ENCODE measurements at places on chromosomes 13 and 19.

DNA sequence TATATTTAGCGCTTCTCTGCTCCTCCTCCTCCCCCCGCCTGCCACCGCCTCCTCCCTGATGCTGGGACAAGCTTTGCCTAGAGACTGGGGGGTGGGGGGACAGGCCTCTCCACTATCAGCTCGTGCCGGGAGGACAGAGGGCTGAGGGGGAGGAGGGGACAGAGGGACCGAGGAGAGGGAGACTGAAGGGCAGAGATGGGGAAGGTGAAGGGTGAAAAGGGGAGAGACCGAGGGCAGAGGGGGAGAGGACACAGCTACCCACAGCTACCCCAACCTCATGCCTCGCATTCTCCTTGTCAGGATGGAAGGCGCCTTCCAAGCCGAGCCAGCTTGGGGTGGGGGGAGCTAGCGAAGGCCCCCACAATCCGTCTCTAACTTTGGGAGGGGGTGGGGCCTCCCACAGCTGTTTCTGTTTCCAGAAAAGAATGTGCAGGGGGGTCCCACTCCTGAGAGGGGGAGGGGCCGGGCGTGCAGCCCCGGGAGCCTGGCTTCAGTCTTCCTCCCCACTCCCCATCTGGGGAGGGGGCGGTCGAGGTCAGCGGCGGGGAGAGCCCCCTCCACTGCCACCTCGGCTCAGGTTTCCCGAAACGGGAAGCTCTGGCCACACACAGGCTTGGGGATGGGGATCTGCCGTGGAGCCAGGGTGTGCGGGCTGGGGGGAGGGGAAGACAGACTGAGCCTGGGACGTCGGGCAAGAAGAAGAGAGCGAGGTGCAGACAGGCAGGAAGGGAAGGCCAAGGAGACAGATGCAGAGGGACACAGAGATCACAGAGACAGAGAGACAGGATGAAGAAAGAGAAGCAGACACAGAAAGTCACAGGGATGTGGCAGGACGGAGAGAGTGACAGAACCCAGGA lies 1.6 kb downstream of the DACT3 start:
- no peak for DNase-seq

DNA sequence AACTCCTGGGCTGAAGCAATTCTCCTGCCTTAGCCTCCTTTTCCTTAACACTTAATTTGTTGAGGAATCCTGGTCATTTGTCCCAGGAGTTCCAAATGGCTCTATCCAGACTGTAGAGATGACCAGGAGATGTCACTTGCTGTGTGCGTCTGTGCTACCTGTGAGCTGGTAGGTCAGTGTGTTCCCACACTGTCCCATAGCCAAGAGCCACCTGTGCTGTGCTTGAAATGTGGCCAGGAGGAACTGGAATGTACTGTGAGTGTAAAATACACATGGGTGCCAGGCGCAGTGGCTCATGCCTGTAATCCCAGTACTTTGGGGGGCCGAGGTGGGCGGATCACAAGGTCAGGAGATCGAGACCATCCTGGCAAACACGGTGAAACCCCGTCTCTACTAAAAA lies 29.4 kb upstream of the KDM4B start:
- no peak for DNase-seq

- DNase-seq = no peak
Observed at GRCh38 chr13:32044446-32044845, 12.9 kb downstream of the FRY start.

DNA sequence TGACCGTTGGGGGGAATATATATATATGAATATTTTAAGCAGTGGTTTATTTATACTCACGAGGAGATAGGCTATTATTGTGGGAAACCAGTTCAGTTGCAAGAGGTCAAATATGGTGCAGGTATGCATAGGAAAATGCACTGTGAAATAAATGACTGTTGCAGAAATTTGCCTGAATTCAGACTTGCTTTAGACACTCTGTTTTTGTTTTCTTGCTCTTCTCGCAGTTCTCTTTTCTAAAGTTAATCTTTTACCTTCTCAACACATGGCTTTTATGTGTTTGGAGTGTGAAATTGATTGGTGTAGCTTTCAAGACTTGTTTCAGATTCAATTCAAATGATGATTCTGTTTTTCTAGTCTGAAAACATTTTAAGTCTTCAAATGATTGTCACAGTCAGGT lies 109.7 kb downstream of the LRCH1 start:
- no peak for DNase-seq

GRCh38 chr13:40271931-40272775 lies 394.3 kb downstream of the FOXO1 start:
- DNase-seq = no peak

GRCh38 chr19:45450012-45450333 lies 17.8 kb upstream of the FOSB start:
- DNase-seq = no peak

DNA sequence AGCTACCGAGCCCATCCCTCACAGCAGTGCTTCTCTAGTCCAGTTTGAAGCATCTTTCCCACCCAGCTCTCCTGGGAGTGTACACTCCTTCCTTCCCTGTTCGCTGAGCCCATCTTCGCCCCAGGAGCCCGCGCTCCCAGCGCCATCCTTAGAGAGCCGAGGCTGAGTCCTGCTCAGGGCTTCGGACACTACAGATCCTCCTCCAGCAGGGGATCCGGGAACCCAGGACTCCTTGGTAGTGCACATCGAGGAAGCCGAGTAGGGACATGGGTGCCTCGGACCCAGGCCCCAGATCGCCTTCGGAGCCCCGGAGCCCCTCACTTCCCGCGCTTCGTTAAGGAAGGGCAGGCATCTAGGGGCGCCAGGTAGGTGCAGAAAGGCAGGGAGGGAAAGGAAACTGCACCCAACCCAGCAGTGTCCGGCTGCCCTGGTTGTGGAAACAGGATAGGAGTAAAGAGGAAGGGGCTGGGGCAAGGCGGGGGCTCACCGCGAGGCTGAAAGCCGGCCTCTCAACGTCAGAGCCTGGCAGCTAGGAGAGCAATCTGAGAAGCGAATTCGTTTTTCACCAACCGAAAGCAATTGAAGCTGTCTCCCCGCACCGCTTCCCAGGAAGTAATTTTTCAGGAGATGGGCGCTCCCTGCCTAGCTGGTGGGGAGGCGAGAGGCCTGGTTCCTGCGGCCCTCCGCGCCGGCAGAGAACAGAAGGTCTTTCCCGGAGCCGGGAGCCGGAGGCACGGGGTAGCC lies 1.0 kb downstream of the PDX1 start:
- DNase-seq = no peak

- DNase-seq = no peak
Observed at GRCh38 chr19:31943191-31943661, 402.2 kb upstream of the ZNF507 start.

DNA sequence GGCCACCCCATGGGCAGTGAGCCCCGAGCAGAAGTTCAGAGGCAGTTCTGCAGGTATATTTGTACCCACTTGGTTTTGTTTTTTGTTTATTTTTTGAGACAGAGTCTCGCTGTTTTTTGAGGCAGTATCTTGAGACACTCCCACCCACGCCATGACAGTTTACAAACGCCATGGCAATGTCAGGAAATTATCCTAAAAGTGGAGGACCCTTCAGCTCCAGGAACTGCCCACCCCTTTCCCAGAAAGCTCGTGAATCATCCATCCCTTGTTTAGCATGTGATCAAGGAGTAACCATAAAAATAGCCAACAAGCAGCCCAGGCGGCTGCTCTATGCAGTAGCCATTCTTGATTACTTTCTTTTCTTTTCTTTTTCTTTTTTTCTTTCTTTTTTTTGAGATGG lies 41.0 kb downstream of the CELF5 start:
- no peak for DNase-seq

All from cerebellar nuclear complex (tissue), 1 donor.